ENCODE measurements at places on chromosomes 12 and 14.

GRCh38 chr14:79569072-79569471 lies 642.2 kb downstream of the DIO2 start:
- no peak for DNase-seq

DNA sequence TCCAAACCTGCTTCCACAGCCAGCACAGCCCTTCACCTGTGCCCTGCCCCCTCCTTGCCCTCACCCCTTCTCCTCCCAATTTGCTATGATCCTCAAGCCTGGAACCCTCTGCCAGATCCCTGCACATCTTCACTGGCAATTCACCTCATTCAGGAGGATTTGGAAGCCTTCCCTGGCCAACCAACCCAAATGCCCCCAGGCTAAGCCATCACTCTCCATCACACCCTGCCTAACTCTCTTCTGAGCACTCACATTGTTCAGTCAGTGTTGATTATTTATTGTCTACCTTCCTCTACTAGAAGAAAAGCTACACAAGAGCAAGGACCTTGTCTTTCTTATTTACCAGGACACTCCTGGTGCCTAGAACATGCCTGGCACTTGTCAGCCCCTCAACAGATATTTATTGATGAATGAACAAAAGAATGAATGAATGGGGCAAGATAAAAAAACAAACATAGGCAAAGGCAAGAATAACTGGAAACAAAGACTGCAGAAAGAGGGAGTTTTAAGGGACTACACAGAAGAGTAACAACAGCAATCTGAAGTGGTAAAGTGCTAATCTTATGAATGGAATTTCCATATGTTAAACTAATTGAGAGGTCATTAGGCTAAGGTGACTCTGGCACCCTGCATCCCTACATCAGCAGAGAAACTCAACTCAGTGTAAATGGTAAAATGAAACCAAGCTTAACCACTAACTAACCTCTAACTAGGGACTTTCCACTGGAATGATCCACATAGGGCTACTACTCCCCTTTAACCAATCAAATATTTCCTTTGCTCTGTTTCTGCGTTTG lies 33.4 kb downstream of the TMTC1 start:
- DNase-seq: no peak

DNA sequence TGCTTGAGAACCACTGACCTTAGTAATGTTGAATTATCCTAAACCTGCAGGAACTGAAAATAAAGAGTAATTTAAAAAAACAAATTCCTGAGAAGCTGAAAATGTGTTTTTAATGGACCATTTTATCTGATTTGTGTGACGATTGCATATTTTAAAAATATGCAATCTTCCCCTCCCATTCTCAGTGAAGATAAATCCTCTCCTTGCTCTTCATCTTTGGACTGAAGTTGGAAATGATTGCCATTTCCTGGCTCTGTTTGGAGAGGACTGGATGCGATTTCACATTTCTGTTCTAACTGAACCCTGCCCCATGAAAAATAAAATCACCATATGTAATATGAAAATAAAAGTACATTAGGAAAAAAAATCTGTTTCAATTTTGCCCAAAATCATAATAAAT lies 216.3 kb downstream of the SLC6A15 start:
- DNase-seq: peak; percentile 71

DNA sequence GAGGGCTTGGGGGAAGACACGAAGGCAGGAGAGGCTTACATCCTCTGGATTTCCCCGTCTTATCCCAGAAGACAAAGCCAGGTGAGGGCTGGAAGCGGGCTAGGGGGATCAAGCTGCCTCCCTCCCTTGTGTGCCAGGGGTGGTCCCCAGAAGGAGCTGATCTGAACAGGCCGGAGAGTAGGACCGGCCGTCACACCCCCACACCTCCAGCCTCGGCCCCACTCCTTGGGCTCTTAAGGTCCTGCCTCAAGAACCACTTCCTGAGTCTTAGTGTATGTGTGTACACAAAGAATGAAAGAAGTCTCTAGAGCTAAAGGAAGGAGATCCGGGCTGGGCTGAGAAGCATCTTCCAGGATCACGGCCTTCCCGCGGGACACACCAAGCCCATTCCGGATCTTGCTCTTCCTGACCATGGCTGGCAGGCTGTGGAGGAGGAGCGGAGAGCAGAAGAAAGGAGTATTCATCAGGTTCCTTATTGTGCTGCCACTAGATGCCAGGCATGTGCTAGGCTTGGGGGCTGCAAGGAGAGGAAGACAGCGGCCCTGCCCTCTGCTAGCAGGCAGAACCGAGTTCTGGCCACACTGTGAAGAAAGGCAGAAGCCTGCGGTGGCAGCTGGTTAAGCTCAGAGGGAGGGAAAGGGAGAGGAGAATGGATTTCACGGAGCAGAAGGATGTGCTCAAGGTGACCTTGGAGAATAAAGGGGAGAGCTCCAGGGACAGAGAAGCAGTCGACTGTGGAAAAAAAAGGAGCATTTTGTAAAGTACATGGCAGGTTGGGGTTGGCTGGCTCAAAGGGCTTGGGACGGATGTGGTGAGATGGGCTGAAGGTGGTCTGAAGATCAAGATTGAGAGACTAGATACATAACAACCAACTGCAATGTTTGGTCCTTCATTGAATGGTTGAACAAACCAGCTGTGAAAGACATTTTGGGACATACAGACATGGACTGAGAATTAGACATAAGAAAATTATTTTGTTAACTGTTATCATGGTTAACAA lies 1.3 kb upstream of the CD63 start:
- DNase-seq: peak; percentile 58

DNA sequence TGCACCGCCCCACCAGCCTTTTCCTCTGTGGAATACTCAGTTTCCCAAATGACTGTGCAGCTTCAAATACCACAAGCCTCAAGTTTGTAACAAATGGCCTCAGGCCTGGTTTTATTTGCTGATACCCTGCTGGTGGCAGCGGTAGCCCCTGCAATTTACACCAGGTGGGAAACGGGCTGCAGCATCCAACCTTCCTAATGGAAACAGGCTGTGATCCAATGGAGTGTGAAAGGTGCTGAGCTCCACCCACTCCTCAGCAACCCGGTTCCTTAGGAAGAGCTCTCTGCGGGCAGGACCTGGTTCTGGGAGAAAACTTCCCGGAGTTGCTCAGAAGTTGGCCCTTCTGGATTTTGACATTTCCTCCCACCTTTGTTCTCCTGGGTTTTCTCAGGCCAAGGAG lies 41.7 kb upstream of the LTA4H start:
- no peak for DNase-seq

DNA sequence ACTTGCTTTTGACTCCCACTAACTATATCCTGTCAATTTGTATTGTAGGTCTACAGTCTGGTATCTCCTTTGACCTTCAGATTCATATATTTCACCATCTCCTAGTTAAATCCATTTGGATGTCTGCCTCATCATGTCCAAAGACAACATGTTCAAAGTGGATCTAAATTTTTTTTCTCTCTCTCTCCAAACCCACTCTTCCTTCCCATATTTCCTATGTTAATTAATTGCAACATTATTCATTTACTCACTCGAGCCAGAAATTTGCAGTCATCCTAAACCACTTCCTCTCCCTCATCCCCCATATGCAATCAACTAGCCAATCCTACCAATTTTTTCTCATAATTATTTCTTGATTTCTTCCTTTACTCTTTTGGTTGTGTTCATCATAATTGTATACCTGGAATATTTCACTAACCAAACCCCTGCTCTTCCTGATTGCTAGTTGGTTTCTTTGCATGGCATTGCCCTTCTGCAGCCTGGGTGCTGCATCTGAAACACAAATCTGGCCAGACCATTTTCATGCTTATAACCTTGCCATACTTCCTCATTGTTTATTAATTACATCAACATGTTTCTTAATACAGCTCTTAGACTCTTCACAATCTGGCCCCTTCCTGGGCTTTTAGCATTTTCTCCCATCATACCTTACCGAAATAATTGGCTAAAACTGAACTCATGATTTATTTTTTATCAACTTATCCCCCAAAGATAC lies 442.2 kb downstream of the ADAMTS20 start:
- peak; percentile 42 for DNase-seq

- DNase-seq: no peak
Measured at GRCh38 chr12:17334784-17335183, 728.8 kb upstream of the LMO3 start.

DNA sequence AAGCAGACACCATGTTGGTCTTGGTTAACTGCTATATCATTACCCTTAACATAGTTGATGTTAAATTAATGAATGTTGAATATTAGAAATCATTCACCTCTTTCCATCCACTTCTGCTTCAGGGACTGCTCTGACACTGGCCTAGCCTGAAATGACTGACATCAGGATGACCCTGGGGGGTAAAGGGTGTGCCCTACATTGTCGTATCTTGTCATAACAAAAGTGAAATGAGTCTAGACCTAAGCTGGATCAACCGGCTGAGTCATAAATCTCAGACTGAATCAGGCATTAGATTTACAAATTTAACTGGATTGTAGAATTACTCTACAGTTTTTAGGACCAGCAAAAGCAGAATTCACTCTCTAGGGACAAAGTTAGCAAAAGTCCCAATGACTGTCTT lies 35.3 kb downstream of the KICS2 start:
- DNase-seq: peak; percentile 29

- no peak for DNase-seq
Measured at GRCh38 chr12:57894399-57895292, 46.7 kb upstream of the ATP23 start.

DNA sequence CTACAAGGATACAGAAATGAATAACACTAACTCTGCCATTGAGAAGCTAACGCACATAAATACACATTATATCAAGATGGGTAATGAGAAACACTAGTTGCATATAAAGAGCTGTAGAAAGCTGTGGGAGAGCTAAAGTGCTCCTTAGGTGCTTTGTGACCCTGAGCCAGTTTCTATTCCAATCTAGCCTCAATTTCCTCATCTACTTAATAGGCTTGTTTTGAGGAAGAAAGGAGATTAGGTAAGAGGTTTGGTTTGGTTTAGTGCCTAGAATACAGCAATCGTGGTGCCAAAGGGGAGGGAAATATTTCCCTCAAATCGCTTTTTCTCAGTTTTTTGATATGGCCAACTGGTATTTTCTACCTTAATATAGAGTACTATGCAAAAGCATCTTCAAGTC lies 994 bp downstream of the SRP54 start:
- no peak for DNase-seq

DNA sequence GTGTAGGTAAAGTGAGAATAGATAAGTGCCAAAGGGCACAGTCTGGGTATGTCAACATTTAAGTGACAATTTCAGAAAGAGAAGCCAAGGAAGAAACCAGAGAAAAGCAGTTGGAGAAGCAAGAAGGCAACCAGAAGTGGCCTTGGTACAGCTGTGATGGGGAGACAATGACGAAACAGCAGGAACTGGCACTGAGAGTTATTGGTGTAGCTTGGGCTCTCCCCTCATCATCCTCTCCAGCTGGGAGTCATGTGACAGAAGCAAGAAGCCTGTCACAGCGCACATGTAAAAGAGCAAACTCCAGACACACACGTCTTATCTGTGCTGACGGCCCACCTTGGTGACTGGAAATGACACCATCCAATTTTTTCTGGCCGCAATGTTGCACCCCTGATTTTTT lies 203.3 kb upstream of the NUDT4 start:
- no peak for DNase-seq

DNA sequence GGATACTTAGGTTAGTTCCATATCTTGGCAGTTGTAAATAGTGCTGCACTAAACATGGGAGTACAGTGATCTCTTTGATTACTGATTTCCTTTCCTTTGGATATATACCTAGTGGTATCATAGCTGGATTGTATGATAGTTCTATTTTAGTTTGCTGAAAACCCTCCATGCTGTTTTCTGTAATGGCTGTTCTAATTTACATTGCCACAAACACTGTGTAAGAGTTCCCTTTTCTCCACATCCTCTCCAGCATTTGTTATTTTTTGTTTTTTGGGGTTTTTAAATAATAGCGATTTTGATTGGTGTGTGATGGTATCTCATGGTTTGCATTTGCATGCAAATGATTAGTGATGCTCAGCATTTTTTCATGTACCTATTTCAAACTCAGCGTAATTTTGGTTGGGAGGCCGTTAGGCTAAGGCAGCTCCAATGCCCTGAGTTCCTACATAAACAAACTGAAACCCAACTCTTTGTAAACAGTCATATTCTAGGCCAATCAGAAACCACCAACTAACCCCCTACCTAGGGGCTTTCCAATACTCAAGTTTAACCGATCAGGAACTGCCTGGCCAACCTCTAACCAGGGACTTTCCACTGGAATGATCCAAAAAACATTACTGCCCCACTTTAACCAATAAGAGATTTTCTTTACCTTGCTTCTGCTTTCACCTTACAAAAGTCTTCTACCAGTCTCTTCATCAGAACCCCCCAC lies 171.6 kb downstream of the FBXL14 start:
- no peak for DNase-seq

DNA sequence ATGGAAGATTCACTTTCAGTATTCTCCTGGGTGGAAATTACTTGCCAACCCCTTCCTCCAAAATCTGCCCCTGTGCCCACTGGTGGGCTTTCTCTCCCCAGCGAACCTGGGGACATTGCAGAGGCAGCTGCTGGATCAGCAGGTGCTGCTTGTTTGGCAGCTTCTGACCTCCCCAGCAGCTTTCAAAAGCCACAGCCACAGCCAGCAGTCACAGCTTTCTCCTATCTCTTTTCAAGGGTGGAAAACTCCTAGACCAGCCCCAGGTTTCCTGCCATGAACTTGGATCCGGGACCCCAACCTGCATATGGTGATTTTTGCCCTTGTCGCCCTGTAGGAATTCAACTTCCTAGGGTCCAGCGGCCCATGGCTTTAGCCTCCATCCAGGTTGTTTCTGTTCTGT lies 330.8 kb downstream of the ADAMTS20 start:
- no peak for DNase-seq

DNA sequence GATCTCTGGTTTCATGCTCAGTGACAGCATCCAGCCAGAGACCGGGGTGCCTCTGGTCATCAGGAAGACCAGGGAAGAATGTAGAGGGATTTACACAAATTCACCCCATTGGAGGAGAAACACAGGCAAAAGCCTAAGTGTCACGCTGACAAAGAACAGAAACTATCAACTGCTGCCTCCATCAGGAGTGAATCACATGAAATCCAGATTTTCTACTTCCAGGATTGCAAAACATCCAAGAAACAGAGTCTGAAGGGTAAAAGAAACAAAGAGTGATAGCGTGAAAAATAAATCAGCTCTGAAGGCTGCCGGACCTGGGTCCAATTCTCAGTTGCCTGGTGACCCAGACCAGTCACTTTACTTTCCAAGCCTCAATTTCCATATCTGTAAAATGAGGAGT lies 136.1 kb upstream of the MAP1LC3B2 start:
- DNase-seq: peak; percentile 80

GRCh38 chr12:55296469-55296868 lies at the start of gene OR6C6:
Gene OR6C6 (minus strand): TSS chr12:55296569. CDS start chr12:55295232, 1,337 bp downstream.
- no peak for DNase-seq

DNA sequence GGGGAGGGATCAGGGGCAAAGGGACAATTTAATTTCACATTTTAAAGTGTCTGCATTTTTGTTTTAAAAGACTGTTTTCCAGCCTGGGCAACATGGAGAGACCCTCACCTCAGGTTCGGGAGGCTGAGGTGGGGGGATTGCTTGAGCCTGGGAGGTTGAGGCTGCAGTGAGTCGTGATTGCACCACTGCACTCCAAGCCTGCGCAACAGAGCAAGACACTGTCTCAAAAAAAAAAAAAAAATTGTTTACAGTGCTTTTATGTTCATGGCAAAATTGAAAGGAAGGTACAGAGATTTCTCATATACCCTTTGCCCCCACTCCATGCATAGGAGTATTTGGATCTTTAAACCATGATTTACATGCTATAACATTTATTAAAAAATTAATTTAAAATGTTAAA lies 16.4 kb upstream of the HVCN1 start:
- no peak for DNase-seq

GRCh38 chr14:58769011-58769643 lies 131.4 kb downstream of the DACT1 start:
- DNase-seq: no peak

GRCh38 chr14:84492685-84493084 lies 1037.3 kb upstream of the FLRT2 start:
- peak; percentile 81 for DNase-seq

- DNase-seq: no peak
Measured at GRCh38 chr14:54804538-54805041, 98.0 kb downstream of the GCH1 start.

Measured in fibroblast of upper back skin (primary cell).